NCI-H1417 treated with DMSO at 0.1 percent for 48 hours (cell line): ENCODE measurements at places on chromosomes 7 and 10.

- DNase-seq = no peak
Observed at GRCh38 chr10:49407552-49408137, 11.8 kb upstream of the DRGX start.

- no peak for DNase-seq
Observed at GRCh38 chr7:85341121-85341520, 154.3 kb upstream of the SEMA3D start.

GRCh38 chr10:61898435-61898778 lies 3.1 kb upstream of the ARID5B start:
- peak; percentile 61 for DNase-seq

GRCh38 chr7:110253093-110253492 lies 837.8 kb upstream of the LRRN3 start:
- DNase-seq = no peak

DNA sequence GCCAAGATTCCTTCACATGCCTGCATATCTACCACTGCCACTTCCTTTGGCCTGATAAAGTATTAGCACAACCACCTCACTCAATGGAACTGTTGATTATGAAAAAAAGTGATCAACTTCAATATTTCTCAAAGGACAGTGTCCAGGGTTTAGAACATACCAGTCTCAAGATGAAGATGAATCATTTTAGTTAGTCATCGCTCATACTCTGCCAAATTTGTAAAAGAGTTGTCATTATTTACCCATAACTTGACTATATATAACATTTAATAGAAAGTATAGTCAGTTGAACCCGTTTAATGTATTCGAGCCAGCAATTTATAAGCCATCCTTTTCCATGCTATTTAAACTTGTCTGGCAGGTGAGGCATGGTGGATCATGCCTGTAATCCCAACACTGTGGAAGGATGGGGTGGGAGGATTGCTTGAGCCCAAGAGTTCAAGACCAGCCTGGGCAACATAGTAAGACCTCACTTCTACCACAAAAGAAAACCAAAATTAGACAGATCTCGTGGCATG lies 33.2 kb downstream of the SPAM1 start:
- DNase-seq = no peak

DNA sequence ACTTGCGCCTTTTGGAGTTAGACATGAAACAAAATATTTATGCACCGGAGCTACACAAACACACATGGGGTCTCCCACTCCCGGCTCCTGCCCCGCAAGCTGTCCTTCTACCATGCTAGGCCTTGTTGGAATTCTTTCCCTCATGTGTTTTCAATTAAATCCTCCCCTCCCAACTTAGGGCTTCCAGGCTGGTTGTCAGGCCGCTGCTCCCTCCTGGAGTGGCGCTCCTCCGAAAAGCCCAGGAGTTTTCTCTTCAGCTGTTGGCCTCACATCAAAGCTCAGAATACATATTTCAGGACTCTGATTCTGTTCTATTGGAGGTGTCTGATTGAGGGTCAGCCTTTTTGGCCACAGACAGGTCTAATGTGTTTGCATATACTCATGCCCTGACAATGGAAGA lies 113.3 kb downstream of the FANK1 start:
- DNase-seq = no peak

GRCh38 chr7:3076700-3077099 lies 33.0 kb upstream of the CARD11 start:
- DNase-seq = no peak

- DNase-seq = peak; percentile 10
Observed at GRCh38 chr7:121204537-121204936, 124.3 kb upstream of the WNT16 start.

DNA sequence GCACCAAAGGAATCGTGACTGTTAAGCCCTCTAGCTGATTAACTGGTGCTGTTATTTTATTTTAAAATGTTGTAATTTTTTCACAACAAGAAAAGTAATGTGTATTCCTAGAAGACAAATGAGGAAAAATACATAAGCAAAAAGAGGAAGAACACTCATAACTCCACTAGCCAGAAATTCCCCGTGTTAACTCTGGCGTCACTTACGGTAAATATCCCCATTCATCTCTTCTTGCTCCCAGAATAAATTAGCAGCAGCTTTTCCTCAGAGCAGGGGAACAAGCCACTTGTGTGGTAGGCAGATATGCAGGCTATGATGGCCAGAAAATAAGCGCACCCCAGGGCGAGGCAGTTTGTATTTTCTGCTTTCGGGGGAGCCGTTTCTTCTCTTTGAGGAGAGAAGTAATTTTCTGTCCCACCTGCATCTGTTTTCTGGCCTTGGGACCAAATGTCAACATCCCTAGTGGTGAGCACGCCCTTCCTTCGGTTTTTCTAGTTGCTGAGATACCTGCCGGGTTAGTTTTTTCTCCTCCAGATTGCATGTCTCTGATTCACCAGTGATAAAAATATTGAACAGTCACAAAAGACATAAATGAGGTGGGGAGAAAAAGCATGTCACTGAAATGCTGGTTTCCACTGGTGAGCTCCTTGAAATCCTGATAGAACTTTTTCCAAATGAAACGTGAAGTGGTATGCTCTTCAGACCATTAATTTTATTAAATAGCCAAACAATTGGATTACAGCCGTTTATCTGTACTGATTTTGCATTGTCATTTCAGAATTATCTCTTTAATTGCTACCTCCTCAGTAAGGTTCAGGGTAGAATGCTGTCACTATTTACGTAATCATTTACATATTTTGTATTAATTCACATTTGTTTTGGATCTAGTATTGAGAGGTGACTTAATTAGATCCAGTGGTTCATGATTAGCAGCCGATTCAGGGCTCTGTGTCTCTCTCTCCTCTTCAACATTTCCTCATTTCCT lies 268.1 kb downstream of the CAMK1D start:
- DNase-seq = no peak

GRCh38 chr7:97126483-97127171 lies 9.1 kb downstream of the SDHAF3 start:
- DNase-seq = no peak

GRCh38 chr7:132783824-132784223 lies 207.6 kb upstream of the PLXNA4 start:
- no peak for DNase-seq

DNA sequence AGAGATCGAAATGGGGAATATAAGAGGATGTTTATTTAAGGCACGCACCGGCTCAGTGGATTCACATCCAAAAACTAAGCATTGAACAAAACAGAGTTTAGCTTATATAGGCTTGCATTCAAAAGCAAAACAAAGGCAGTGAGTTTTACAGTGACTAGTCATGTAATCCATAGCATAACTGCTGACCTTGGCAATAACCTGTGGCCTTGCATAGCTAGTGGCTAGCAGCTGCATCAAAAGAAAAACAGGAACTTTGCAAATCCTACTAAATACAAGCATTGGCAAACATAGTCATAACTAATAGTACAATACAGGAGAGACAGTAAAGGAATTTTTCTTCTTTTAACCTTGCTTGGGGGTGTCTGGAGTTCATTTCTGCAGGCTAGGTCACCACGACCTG lies 9.7 kb upstream of the ZNF485 start:
- DNase-seq = no peak

- no peak for DNase-seq
Observed at GRCh38 chr7:114695182-114695581, 226.7 kb upstream of the MDFIC start.

- no peak for DNase-seq
Observed at GRCh38 chr7:35762781-35763180, 38.1 kb upstream of the SEPTIN7 start.

- DNase-seq = no peak
Observed at GRCh38 chr7:11450281-11450680, 381.7 kb downstream of the THSD7A start.

- DNase-seq = no peak
Observed at GRCh38 chr10:13787015-13787421, 200.3 kb downstream of the PRPF18 start.
